ENCODE measurements at places on chromosomes 12 and 14.

GRCh38 chr12:110796952-110797351 lies 49.8 kb upstream of the CCDC63 start:
- no peak for DNase-seq

DNA sequence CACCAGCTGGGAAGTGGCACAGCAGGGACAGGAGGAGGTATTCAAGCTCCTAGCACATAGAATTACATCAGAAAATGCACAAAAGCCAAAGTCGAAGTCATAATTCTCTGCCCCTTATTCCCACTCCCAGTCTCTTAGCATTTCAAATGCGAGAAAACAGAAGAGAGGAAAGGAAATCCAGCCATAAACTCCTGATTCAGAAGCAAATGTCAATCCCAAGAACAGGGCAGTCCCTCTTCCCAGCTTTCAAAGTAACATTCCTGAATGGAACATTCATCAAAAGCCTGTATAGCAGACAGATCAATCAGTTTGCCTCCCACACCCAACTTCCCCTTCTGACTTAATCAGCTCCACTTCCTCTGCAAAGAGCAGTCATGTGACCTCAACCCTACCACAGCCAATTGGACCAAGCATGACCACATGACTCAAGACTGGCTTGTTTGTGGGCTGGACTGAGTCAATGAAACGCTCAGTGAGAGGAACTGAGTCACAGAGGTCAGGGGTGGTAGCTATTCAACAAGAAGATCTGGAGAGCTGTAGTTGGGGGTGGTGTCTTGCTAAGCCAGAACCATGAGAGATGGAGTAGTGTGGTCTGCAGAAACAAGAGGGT lies 41.4 kb upstream of the TUNAR start:
- DNase-seq = no peak

- DNase-seq = no peak
Measured at GRCh38 chr12:88113871-88114270, 28.0 kb downstream of the CEP290 start.

DNA sequence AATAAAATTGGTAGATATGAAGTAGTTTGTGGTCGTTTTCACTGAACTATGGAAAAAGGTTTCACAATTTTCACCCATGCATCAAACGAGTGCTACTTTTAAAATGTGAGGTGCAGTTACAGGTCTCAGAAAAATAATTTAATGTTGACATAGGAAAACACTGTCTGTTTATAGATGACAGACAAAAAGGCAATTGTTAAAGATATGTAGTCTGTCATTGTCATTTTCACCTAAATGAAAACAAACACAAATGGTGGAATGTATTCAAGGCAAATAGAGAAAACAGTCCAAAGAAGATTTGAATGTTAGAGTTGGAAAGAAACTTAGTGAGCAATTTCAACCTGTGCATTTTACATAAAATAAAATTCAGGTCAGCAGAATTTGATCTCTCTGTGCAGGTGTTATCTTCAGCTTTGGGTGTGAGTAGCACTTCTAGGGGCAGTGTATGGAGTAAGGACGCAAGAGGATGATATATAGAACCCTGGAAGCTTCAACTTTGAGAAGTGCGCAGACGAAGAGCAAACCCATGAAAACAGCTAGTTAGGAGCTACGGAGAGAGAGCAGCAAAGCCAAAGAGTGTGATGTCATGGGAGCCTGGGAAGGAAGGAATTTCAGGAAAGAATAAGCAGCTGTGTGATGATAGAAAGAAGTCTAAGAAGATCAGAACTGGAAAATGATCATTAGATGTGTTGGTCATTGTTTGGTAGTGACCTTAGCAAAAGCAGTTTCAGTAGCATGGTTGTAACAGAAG lies 6.2 kb downstream of the RERG start:
- no peak for DNase-seq

GRCh38 chr14:100546051-100546443 lies 41.2 kb downstream of the BEGAIN start:
- DNase-seq = no peak

DNA sequence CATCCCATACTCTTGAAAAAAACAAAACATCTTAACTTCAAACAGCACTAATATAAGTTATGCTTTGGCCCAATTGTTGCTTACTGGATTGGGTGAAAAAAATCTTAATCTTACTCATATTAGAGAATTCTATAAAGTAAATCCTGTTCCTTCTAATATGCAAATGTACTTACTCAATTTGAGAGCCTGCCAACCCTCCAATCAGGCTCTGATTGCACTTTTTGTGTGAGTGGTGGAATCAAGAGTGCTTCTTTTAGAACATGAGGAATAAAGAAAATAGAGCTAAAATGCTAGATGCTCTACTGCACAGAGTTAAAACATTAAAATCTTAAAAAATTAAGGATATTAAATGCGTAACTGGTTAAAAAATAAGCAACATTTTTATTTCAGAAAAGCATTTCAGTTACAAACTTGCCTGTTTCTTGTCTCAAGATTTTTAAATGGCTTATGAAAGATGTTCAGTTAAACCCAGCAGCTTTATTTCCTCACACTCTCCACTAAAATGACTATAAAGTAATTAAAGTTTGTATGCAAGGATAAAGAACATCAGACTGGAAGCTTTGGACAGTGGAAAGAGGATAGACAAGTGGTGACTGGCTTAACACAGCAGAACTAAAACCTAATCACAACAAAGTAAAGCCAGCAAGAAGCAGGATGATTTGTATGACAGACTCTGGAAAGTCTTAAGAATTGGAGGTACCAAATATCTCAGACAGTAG lies 177.5 kb downstream of the SLC2A13 start:
- DNase-seq = no peak

- DNase-seq = no peak
Measured at GRCh38 chr12:32569259-32569658, 109.8 kb upstream of the DNM1L start.
